ENCODE measurements at places on chromosomes 7 and 10.

DNA sequence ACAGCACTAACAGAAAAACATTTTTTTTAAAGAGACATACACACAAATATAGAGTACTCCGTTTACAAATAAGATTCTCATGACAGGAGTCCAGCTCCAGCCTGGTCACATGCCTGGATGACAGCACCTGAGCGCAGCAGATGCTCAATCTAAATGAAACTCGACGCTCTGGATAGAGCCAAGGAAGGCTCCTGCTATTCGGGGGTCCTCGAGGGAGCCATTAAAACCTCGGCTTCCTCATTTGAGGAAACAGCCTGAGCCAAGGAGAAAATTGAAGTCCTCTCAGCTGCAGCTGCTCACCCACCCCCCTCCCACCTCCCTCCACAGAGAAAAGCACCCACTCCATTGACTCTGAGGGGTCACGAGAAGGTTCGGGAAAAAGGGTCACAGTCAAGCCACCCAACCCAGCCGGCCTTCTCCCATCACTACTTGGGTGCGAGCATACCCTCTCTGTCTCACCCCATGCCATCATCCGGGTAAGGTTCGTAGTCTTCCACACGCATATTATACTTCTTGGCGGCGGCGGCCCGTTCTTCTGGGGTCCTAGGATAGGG, 673 bp downstream of the NDUFB8 start:
- DNase-seq, result no peak

DNA sequence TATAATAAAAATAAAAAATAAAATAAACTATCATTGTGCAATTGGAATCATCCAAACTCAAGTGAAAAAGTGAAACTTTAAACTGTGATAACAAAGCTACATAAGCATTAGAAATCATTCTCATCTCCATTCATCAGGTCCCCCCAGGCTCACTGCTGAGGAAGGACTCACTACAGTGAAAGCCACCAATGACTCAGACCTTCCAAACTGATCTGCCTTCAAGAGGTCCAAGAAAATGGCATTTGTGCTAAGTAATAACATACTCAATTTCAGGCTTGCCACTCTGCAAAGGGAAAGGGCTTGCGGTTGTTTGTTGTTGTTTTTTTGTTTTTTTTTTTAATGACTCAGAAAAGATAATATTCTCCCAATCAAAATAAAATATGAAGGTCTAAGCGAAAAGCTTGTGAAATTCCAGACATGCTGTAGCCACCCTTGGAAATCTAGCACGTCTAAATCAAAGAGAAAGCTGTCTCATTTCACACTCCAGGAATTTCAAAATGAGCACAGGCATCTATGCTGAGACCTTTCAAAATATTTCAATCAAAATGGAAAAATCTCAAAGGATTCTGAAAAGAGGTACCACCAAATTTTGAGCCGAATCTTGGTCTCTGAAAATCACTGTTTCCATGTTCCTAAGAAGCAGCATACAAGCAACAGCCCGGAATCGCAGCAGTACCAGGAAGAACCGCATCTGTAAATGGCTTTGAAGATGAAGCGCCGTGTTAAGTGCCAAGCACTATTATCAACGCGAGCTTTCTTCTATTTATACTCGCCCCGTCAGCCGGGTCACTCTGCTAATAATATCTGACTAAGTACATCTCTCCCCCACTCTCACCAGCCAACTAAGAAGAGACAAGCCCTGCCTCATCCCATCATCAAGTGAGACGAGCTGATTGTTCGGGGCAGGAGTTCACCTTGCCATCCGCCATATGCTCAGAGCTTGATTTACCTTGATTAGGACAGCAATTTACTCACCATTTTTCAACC, 13.5 kb downstream of the SFMBT2 start:
- no peak for DNase-seq

- DNase-seq, result no peak
Measured at GRCh38 chr10:10209167-10209566, 808.5 kb upstream of the CELF2 start.

DNA sequence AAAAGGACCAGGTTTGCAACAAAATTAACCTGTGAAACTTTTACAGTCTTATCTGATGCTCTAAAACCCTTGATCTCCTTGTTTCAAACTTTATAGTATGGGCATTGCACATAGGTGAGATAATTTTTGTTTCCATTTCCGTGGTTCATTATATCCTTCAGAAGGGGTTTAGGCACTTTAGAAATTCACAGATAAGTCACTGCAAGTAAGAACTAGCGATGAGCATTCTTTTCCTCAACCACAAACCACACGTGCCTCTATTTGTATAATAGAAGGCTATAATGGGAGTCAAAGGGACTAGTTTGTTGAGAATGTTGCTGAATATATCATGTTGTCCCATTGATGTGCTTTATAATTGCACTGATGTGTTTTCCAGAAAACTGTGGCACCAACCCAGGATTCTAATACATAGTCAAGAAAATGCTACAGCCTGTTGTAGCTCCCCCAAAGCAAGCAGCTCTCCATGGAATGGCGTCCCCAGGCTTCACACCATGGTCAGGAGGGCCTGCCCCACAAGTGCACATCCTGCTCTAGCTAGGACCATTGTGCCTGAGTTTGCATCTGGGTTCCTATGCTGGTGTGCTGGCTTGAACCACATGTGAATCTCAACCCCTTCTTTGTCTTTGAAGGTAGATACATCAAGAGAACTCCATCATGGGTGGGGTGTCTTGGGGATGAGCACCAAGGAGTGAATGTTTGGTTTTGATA, 14.0 kb upstream of the ATXN7L1 start:
- DNase-seq, result no peak

- DNase-seq, result no peak
Measured at GRCh38 chr10:100043796-100044195, 34.0 kb upstream of the DNMBP start.

DNA sequence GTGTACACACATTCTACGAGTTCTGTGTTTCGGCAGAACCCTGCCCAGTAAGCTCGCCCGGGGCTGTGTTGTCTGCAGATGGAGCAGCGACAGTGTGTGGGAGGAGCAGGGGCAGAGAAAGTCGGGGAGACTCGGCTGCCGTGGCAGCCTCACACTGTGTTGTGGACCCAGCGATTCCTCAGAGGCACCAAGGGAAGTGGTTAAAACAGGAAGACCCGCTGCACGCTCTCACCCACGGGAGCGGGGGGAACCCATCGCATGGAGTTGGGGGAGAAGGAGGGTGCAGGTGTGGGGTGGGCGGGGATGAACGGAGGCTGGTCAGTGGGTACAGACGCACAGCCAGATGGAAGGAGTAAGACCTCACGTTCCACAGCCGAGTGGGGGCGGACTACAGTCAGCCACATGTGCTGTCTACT, 250.2 kb downstream of the ELFN1 start:
- DNase-seq, result no peak

DNA sequence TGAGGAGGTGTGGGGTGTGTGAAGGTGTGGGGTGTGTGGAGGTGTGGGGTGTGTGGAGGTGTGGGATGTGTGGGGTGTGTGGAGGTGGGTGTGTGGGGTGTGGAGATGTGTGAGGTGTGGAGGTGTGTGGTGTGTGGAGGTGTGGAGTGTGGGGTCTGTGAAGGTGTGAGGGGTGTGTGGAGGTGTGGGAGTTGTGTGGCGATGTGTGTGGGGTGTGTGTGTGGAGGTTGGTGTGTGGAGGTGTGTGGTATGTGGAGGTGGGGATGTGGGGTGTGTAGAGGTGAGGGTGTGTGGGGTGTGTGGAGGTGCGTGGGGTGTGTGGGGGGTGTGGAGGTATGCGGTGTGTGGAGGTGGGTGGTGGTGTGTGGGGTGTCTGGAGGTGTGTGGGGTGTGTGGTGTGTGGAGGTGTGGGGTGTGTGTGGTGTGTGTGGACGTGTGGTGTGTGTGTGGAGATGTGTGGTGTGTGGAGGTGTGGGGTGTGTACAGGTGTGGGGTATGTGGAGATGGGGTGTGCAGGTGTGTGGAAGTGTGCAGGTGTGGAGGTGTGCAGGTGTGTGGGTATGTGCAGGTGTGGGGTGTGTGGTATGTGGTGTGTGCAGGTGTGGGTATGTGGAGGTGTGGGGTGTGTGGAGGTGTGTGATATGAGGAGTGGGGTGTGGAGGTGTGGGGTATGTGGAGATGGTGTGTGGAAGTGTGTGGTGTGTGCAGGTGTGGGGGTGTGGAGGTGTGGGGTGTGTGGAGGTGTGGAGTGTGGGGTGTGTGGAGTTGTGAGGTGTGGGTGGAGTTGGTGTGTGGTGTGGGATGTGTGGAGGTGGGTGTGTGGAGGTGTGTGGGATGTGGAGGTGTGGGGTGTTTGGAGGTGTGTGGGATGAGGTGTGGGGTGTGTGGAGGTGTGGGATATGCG, 34.5 kb downstream of the SPDYE17 start:
- no peak for DNase-seq

- DNase-seq, result no peak
Measured at GRCh38 chr10:11058965-11059364, 41.3 kb downstream of the CELF2 start.

GRCh38 chr10:26235761-26236160, 19.2 kb downstream of the GAD2 start:
- DNase-seq, result no peak

GRCh38 chr7:67593794-67594193, 597.2 kb downstream of the TYW1 start:
- peak; percentile 79 for DNase-seq

DNA sequence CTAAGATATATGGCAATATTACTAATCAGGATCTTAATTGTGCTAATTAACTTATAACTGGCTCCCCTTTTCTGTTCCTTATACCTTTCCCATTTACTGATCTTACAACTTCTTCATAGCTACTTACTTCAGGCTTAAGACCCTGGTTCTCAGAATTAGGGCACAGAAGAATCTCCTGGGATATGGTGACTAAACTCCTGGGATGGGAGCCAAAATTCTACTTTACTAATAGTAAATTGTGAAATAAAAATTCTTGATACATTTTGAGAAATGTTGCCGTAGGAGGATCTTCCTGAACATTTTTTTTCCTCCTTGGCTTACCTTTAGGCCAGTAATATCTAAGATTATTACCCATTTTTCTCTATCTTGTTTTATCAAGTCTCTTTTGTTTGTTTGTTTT, 309.5 kb downstream of the ATRNL1 start:
- no peak for DNase-seq

GRCh38 chr10:6256439-6256838, 53.7 kb downstream of the PFKFB3 start:
- DNase-seq, result no peak

DNA sequence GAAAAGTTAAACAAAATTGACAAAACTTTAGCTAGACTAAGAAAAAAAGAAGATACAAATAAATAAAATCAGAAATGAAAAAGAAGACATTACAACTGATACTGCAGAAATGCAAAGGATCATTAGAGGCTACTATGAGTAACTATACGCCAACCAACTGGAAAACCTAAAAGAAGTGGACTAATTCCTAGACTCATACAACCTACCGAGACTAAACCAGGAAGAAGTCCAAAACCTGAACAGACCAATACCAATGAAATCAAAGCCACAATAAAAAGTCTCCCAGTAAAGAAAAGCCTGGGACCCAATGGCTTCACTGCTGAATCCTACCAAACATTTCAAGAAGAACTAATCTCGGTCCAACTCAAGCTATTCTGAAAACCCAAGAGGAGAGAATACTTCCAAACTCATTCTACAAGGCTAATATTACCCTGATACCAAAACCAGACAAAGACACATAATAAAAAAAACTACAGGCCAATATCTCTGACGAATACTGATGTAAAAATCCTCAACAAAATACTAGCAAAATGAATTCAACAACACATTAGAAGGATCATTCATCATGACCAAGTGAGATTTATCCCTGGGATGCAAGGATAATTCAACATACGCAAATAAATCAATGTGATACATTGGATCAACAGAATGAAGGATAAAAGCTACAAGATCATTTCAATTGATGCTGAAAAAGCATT, 20.3 kb downstream of the ELAPOR2 start:
- no peak for DNase-seq
